Panc1 (cell line): ENCODE measurements at places on chromosomes 16 and 17. TPM values are rescaled to one million over a fixed set of nuclear protein-coding genes. Genes with fewer than 3 reads are reported as not detected.

The PIRT gene
- total RNA-seq, result not detected

GRCh38 chr17:7403043-7403726 is 712 bp downstream of the TMEM256 start:
- peaks cover 3% of the 10 kb centered on the region for H3K4me1 ChIP-seq
- no peaks in the 10 kb centered on the region for H3K36me3 ChIP-seq
- no peaks in the 10 kb centered on the region for H3K27me3 ChIP-seq
- no peak for DNase-seq
- peak overlapping the region; percentile 61 for H3K4me3 ChIP-seq
- peak overlapping the region; percentile 76 for H3K27ac ChIP-seq

The MRPL45 gene
- total RNA-seq, result 24.7 TPM

The ANKRD40CL gene
- not detected for total RNA-seq

DNA sequence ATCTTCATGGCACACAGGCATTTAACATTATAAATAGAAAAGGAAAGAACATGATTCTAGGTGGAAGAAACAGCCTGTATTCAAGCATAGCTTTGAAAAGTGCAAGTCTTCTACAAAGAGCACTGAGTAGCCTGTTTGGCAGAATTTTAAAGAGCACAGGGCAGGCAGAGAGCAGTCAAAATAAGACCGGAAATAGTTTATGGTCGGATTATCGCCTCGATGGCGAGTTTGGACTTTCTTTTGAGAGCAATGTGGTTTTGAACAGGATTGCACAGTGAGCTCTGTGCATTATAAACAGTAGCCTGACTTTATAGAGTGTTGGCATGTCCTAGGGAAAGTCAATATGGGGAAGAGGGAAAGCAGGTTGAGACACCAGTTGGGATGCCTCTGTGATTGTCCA is 6.2 kb upstream of the TMEM100 start:
- H3K27ac ChIP-seq, result no peak overlapping the region
- no peaks in the 10 kb centered on the region for H3K4me1 ChIP-seq
- no peak for DNase-seq
- H3K4me3 ChIP-seq, result no peak overlapping the region

The RHBDL3 gene
- total RNA-seq, result 3.2 TPM

The NDRG4 gene
- total RNA-seq, result 5.1 TPM

GRCh38 chr16:67240506-67240905 is 6.8 kb downstream of the FHOD1 start:
- peaks cover 5% of the 10 kb centered on the region; the same call in 1 of the 2 replicates for H3K4me1 ChIP-seq
- DNase-seq, result no peak
- no peaks in the 10 kb centered on the region for H3K36me3 ChIP-seq
- H3K27me3 ChIP-seq, result no peaks in the 10 kb centered on the region

The TPSG1 gene
- 4.6 TPM for total RNA-seq

The MYO15A gene
- total RNA-seq, result 0.36 TPM

DNA sequence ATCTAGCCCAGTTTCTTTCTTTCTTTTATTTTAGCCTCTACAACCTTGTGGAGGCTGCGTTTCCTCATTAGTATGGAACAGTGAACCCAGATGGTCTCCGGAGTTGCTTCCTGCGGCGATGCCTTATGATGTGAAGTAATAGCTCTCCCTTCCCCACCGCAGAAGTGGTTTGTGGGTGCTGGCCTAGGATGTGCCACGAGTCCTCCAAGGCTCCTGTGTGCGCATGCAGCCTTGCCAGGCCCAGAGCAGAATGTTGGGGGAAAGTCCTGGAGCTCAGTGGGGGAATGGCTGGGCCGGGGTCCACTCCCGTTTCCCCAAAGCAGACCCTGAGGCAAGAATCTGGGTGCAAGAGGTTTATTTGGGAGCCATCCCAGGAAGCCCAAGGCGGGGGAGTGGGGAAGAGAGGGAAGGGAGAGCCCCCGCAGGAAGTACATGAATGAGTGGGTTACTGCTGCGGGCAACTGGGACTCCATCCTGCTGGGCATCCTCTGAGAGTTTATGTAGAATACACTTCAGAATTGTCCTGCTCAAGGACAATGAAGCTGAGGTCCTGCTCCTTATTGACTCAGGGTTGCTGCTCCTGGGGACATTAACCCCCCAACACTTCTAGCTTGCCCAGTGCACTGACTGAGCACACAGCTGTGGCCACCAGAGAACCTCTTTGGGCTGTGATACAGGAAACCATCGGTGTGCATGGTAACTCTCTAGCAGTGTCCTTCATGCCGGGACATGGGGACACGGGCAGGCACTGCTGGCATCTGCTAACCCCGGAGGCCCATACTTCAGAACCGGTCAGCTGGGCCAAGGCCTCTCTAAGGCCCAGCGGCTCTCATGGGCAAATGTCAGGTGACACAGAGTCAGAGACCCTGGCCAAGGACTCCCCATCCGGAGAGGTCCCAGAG is 3.7 kb upstream of the HCRT start:
- DNase-seq, result no peak
- no peak overlapping the region for H3K4me3 ChIP-seq
- H3K27ac ChIP-seq, result no peak overlapping the region
- H3K4me1 ChIP-seq, result peaks cover 8% of the 10 kb centered on the region
- no peaks in the 10 kb centered on the region for H3K27me3 ChIP-seq

DNA sequence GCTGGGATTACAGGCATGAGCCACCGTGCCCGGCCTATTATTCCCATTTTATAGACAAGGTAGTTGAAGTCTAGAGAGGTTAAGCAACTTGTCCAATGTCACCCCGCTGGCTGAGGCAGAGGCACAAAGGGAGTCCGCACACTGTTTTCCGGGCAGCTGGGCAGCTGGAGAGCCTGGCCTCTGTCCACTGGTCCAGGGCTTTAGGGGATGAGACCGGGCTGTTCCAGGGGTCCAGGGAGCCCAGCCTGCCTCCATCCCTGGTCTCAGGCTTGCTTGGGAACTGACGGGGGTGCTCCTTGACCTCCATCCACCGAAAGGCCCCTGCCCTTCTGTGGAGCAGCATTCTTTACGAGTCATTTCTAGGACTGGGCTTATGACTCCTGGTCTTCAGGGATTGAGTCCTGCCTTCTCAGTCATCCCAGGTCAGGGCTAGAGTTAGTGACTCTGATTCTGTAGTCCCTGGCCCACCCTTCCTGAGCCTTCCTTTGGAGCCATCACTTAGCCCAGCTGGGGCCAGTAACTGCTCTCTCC is 37.5 kb downstream of the SOCS3 start:
- H3K4me1 ChIP-seq, result peaks cover 25% of the 10 kb centered on the region
- no peak for DNase-seq
- H3K27me3 ChIP-seq, result no peaks in the 10 kb centered on the region
- H3K4me3 ChIP-seq, result no peak overlapping the region
- peak overlapping the region; percentile 27; the same call in 1 of the 2 replicates for H3K27ac ChIP-seq

DNA sequence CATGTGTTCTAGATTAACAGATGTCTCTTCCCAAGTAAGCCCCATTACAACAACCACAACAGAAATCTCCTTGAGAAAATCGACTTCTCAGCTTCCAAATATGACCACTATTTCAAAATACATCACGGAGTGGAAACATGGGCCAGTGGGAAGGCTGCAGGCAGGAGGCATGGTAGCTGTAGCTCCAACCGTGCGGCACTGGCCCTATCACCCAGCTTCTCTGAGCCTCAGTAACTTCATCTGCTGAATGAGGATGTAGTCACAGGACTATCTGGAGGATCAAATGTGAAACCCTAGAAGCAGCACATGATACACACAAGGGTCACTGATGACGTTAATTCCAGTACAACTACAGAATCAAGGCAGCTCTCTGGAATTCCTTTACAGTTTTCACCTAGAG is 112.2 kb downstream of the VPS53 start:
- H3K36me3 ChIP-seq, result no peaks in the 10 kb centered on the region
- H3K27ac ChIP-seq, result no peak overlapping the region
- H3K4me1 ChIP-seq, result no peaks in the 10 kb centered on the region
- H3K27me3 ChIP-seq, result no peaks in the 10 kb centered on the region
- DNase-seq, result no peak

- no peaks in the 10 kb centered on the region for H3K36me3 ChIP-seq
- H3K4me3 ChIP-seq, result no peak overlapping the region
- H3K27ac ChIP-seq, result no peak overlapping the region
- no peak for DNase-seq
Measured at GRCh38 chr17:48155889-48156611, 48.5 kb downstream of the SNX11 start.

GRCh38 chr17:55699181-55699860 is 23.3 kb downstream of the TMEM100 start:
- DNase-seq, result no peak
- no peak overlapping the region for H3K4me3 ChIP-seq
- no peak overlapping the region for H3K27ac ChIP-seq
- H3K36me3 ChIP-seq, result no peaks in the 10 kb centered on the region
- H3K4me1 ChIP-seq, result no peaks in the 10 kb centered on the region

The KIF2B gene
- total RNA-seq, result not detected

- H3K4me3 ChIP-seq, result peak overlapping the region; percentile 62
- H3K4me1 ChIP-seq, result peaks cover 24% of the 10 kb centered on the region
- DNase-seq, result no peak
- H3K27me3 ChIP-seq, result no peaks in the 10 kb centered on the region
- H3K36me3 ChIP-seq, result peaks cover 3% of the 10 kb centered on the region
Measured at GRCh38 chr16:22375117-22375962, 921 bp upstream of the CDR2 start.

- H3K36me3 ChIP-seq, result no peaks in the 10 kb centered on the region
- no peaks in the 10 kb centered on the region for H3K27me3 ChIP-seq
- H3K4me1 ChIP-seq, result no peaks in the 10 kb centered on the region
- DNase-seq, result no peak
Measured at GRCh38 chr16:31064882-31065461, 9.1 kb downstream of the ZNF668 start.

DNA sequence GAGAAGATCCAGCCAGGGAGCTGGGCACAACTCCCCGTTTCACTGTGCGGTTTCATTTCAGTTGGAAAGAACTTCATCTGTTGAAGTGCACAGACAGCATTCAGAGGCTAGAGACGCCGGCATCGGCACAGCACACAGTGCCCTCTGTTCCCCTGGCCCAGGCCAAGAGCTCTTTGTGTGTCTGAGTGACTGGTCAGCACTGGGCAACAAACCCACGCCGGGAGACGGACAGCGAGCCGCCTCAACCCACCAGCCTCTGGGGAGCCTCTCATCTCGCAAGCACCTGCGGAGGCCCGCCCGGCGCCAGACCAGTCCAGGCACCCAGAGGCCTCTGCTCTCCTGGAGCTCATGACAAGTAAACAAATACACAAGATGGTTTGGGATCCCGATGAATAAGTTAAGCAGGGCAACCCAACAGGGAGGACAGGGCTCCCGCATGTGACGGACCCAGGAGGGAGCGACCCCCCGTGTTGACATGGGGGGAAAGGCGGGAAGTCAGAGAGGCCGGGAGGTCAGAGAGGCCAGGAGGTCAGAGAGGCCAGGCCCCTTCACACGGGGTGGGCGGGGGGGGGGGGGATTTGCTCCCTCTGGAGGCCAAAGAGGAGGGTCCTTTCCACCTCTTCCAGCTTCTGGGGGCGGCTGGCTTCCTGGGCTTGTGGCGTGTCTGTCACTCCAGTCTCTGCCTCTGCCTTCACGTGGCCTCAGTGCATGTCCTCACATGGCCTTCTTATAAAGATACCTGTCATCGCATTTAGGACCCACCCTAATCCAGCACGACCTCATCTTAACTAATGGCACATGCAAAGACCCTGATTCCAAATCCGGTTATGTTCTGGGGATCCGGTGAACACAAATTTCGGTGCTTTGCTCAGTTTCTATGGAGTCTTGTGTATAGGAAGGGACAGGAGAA is 25.8 kb upstream of the KLHDC4 start:
- H3K4me1 ChIP-seq, result peaks cover 15% of the 10 kb centered on the region
- peak overlapping the region; percentile 79; the same call in 1 of the 2 replicates for H3K27ac ChIP-seq
- DNase-seq, result no peak
- no peaks in the 10 kb centered on the region for H3K27me3 ChIP-seq

GRCh38 chr16:11677451-11677951 is 9.2 kb downstream of the SNN start:
- H3K4me3 ChIP-seq, result no peak overlapping the region
- H3K27me3 ChIP-seq, result no peaks in the 10 kb centered on the region
- no peaks in the 10 kb centered on the region; the same call in 1 of the 2 replicates for H3K36me3 ChIP-seq
- no peak for DNase-seq
